ENCODE measurements at places on chromosomes 2 and 18. TPM values are rescaled to one million over a fixed set of nuclear protein-coding genes. Genes with fewer than 3 reads are reported as not detected.

The CPS1 gene
- 2.6 TPM for total RNA-seq

DNA sequence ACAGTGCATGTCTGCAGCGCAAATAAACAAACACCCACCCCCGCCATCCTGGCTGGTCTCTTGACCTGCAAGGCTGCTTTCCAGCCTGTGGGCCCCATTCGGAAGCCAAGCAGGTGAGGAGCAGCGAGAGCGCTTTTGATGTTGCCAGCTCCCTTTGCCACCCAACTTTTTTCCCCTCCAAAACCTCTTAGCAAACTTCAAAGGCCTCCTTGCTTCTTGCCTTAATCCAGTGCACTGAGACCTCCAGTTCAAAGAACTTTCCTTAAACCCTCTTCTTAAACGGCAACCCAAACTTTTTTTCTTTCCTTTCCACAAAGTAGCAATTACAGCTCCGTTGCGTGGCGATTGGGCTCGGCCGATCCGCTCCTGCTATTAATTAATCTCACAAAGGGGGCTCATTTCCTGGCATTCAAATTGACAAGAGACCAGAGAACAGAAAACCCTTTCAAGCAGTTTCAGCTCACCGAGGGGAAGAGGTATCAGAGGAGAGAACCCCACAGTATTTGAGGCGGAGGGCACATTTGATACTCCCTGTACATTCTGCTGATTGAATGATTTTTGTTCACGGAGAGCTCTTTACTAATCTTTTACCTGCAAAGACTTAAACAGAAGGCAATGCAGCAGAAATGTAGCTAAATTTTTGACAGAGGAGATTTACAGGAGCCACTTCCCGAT, 531.4 kb downstream of the TMEM182 start:
- H3K27ac ChIP-seq = no peak overlapping the region
- H3K36me3 ChIP-seq = no peaks in the 10 kb centered on the region
- no peak overlapping the region for H3K4me3 ChIP-seq

The FSIP2 gene
- total RNA-seq = not detected

DNA sequence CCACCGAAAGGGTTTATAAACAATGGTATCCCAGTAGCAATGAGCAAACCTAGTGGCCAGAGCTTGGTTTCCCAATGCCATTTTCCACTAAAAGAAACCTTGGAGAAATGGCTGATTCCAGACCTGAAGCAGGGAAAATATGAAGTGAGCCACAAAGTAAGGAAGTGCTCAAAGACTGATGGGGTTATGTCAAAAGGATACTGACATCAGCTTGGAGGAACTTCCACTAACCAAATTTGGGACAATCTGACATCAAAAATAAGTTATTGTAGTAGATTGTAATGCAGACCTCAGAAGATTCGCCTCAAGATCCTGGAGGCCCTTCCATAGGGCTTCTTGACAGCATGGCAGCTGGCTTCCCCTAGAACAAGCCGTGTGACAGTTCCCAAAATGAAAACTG, 79.4 kb upstream of the SP3 start:
- no peak for DNase-seq
- no peaks in the 10 kb centered on the region for H3K36me3 ChIP-seq
- H3K27ac ChIP-seq = no peak overlapping the region
- peaks cover 10% of the 10 kb centered on the region for H3K27me3 ChIP-seq
- H3K4me1 ChIP-seq = peaks cover 6% of the 10 kb centered on the region

The FTCDNL1 gene
- total RNA-seq = 3.4 TPM

DNA sequence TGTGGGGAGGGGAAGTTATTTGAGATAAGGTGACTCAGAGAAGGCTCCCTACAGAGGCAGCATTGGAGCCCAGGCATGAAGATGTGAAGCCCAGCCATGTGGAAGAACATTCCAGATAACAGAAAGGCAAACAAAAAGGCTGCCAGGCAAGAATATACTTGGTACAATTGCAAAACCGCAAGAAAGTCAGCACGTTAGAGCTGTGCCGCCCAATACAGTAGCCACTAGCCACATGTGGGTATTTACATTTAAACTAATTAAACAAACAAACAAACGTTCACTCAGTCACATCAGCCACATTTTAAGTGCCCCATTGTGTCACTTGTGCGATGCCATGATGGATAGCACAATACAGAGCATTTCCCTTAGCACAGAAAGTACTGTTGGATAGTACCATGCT, 179.6 kb downstream of the SATB2 start:
- no peaks in the 10 kb centered on the region for H3K36me3 ChIP-seq
- H3K4me3 ChIP-seq = no peak overlapping the region
- no peak for DNase-seq

GRCh38 chr2:174846941-174847938, 83.0 kb upstream of the CHRNA1 start:
- H3K27ac ChIP-seq = peak overlapping the region; percentile 9
- H3K4me3 ChIP-seq = peak overlapping the region; percentile 72
- no peaks in the 10 kb centered on the region for H3K27me3 ChIP-seq
- no peak for DNase-seq

- no peaks in the 10 kb centered on the region for H3K27me3 ChIP-seq
- H3K27ac ChIP-seq = no peak overlapping the region
- no peak for DNase-seq
These were observed 21.0 kb downstream of the PNPT1 start for GRCh38 chr2:55672630-55673029.

DNA sequence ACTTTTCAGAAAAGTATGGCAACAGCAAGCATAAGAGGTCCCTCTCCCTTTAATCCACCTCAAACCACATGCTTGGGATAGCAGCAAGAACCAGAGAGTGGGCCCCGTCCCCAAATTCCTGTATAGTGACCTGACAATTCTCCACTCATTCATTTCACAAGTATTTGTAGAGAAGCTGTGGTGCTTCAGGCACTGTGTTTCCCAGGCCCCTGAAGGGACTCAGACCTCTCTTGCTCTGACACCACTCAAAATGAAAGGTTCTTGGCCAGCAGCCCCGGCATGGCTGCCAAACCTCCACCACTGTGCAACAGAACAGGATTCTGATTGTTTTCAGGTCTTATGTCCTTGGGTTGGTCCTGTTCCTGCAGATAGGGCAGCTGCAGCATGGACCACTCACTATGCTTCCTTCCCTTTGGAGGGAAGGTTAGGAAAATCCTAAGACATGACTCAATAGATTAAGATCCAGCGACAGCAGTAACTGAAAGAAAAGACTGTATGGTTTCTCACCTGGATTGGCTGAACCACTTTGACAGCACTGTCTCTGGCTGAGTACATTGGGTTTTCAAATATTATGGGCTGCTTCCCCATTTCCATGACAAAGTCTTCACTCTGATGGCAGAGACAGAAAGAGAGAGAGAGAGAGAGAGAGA, 67.6 kb downstream of the DHRS9 start:
- no peaks in the 10 kb centered on the region for H3K4me1 ChIP-seq
- no peaks in the 10 kb centered on the region for H3K27me3 ChIP-seq
- no peak overlapping the region for H3K27ac ChIP-seq
- H3K4me3 ChIP-seq = no peak overlapping the region
- DNase-seq = no peak
- no peaks in the 10 kb centered on the region for H3K36me3 ChIP-seq

The LCT gene
- total RNA-seq = 0.34 TPM

DNA sequence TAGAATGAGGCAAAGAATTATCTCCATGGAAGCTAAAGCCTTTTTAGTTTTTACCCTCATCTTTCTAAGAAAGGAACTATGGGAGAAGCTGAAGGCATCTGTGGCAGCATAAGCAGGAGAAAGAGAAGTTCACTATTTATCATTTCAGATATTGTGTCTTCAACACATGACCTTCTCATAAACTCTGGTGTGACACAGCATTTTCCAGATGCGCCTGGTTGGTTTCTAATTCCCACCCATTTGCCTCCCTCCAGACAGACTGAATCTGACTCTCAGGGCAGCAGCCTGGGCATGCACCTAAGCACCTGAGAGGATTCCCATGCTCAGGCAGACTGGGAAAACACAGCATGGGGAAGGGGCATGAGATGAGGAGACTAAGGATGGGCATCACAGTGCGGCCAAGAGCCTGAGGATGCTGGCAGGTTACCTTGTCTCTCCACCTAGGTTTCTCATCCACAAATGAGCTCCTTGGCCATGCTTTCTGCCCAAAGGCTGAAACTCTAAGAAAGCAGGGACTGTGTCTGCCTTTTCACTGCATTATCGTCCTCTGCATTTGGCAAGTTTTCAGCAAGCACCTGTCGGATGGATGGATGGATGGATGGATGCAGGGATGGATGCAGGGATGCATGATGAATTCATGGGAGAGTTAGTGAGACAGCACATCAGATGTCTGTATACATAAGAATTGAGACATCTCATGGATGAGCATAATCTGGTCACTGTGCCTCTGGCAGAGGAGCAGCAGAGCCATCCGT, 28.8 kb upstream of the SULT1C4 start:
- no peaks in the 10 kb centered on the region for H3K36me3 ChIP-seq
- H3K27me3 ChIP-seq = peaks cover 6% of the 10 kb centered on the region
- no peak overlapping the region for H3K4me3 ChIP-seq
- DNase-seq = no peak

GRCh38 chr18:23538870-23539269, 35.6 kb downstream of the RMC1 start:
- no peak overlapping the region for H3K4me3 ChIP-seq
- no peak overlapping the region for H3K27ac ChIP-seq
- H3K27me3 ChIP-seq = no peaks in the 10 kb centered on the region
- peaks cover 19% of the 10 kb centered on the region for H3K36me3 ChIP-seq

- no peaks in the 10 kb centered on the region for H3K4me1 ChIP-seq
- DNase-seq = no peak
- no peak overlapping the region for H3K27ac ChIP-seq
- H3K27me3 ChIP-seq = no peaks in the 10 kb centered on the region
- H3K36me3 ChIP-seq = no peaks in the 10 kb centered on the region
These were observed 258.5 kb downstream of the TWIST2 start for GRCh38 chr2:239106314-239106908.

DNA sequence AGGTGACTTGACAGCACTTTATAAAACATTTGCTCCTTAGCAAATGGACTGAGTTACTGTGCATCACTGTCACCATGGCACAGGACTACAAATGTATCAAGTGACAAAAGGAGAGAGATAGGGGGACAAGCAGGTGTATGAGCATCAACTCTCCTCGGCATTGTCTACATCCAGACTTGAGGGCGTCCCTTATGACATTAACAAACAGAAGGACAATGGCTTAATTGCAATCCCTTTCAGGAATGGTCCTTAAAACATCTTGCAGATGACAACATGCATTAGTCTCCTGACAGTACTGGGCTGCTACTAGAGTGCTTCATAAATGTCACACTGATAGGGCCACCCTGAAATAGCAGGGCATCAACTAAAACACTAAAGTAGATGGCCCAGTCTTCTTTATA, 198.8 kb downstream of the PDE1A start:
- no peaks in the 10 kb centered on the region for H3K36me3 ChIP-seq
- no peak overlapping the region for H3K27ac ChIP-seq
- H3K4me3 ChIP-seq = no peak overlapping the region
- no peak for DNase-seq
- peaks cover 6% of the 10 kb centered on the region for H3K27me3 ChIP-seq

- H3K4me3 ChIP-seq = peak overlapping the region; percentile 98
- H3K27ac ChIP-seq = peak overlapping the region; percentile 93
- DNase-seq = peak; percentile 66
- H3K4me1 ChIP-seq = peaks cover 50% of the 10 kb centered on the region
- H3K36me3 ChIP-seq = peaks cover 28% of the 10 kb centered on the region
These were observed 685 bp downstream of the SMAD4 start for GRCh38 chr18:51030537-51031258.

The EPHA4 gene
- 0.20 TPM for total RNA-seq

GRCh38 chr18:27921904-27922751, 254.8 kb downstream of the CDH2 start:
- no peak overlapping the region for H3K4me3 ChIP-seq
- no peaks in the 10 kb centered on the region for H3K4me1 ChIP-seq
- no peak overlapping the region for H3K27ac ChIP-seq
- H3K27me3 ChIP-seq = no peaks in the 10 kb centered on the region
- no peaks in the 10 kb centered on the region for H3K36me3 ChIP-seq
- no peak for DNase-seq

DNA sequence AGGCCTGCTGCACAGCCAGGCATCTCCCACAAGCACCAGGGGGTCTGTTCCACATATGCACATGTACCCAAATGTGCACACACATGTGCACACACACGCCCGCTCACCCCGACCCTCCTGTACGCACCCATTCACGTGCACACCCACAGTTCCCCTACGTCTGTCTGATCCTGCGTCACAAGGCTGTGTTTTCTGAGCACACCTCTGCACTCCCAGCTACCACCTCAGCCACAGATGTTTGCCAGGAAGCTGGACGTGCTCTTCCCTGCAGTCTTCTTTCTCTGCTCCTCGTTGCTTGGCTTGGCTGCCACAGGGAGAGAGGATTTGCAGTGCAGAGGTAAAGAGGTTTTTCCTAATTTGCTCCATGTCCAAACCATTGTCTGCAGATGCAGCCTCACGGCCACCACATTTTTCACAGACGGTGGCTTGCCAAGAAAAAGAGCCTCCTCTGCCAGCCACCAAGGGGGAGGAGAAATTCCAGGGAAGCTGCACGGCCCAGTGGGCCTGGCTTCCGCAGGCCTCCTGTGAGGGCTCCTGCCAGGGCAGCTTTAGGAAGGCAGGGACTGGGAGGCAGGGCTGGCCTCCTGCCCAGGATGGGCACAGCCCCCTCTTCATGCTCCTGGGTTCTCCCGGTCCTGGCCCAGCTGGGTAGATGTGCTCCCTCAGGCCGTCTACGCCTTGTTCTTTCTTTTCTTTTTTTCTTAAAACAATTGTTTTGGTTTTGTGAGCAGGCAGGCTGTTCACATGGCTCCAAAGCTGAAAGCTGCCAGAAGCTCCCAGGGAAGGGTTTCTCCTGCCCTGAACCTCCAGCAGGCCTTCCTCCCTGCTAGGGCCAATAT, 29.3 kb upstream of the HS6ST1 start:
- no peaks in the 10 kb centered on the region for H3K27me3 ChIP-seq
- H3K4me1 ChIP-seq = no peaks in the 10 kb centered on the region
- no peak overlapping the region for H3K27ac ChIP-seq

The TCF23 gene
- total RNA-seq = not detected

The SKOR2 gene
- not detected for total RNA-seq

The SRSF7 gene
- total RNA-seq = 381 TPM

GRCh38 chr2:197088694-197089093, 162.2 kb upstream of the PGAP1 start:
- no peak for DNase-seq
- H3K27me3 ChIP-seq = no peaks in the 10 kb centered on the region
- H3K4me3 ChIP-seq = no peak overlapping the region
- peaks cover 17% of the 10 kb centered on the region for H3K4me1 ChIP-seq
- no peak overlapping the region for H3K27ac ChIP-seq

- no peaks in the 10 kb centered on the region for H3K27me3 ChIP-seq
- H3K27ac ChIP-seq = no peak overlapping the region
- DNase-seq = no peak
- H3K36me3 ChIP-seq = no peaks in the 10 kb centered on the region
These were observed 592.2 kb upstream of the SYT4 start for GRCh38 chr18:43869451-43870008.

GRCh38 chr2:112493858-112494648, 12.1 kb downstream of the TTL start:
- H3K36me3 ChIP-seq = peaks cover 5% of the 10 kb centered on the region
- peaks cover 2% of the 10 kb centered on the region for H3K4me1 ChIP-seq
- H3K4me3 ChIP-seq = no peak overlapping the region
- no peak overlapping the region for H3K27ac ChIP-seq
- no peak for DNase-seq
- H3K27me3 ChIP-seq = no peaks in the 10 kb centered on the region

DNA sequence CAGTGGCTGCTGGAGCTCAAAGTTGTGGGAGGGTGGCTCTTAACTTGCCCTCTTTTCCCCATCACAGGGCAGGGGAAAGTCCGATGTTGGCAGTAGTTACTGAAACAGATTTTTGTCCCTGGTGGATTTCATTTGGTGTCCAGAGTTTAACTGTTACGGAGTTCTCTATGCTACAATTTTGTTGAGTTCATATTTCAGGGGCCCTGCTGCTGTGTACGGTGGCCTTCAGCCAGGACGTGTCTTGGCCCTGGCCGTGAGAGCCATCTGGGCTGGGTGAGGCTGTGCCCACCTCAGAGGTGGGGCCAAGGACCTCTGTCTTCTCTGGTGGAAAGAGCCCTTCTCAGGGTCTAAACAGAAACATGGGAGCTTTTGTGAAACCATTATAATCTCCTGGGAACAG, 67.4 kb downstream of the SH3YL1 start:
- H3K4me1 ChIP-seq = peaks cover 4% of the 10 kb centered on the region
- no peak for DNase-seq

All from activated naive CD8-positive, alpha-beta T cell treated with anti-CD3 and anti-CD28 coated beads for 36 hours (primary cell).